ENCODE measurements at places on chromosomes 7 and 10. TPM values are rescaled to one million over a fixed set of nuclear protein-coding genes. Genes with fewer than 3 reads are reported as not detected.

GRCh38 chr10:86149257-86149656 lies 217.3 kb downstream of the GRID1 start:
- DNase-seq = no peak

DNA sequence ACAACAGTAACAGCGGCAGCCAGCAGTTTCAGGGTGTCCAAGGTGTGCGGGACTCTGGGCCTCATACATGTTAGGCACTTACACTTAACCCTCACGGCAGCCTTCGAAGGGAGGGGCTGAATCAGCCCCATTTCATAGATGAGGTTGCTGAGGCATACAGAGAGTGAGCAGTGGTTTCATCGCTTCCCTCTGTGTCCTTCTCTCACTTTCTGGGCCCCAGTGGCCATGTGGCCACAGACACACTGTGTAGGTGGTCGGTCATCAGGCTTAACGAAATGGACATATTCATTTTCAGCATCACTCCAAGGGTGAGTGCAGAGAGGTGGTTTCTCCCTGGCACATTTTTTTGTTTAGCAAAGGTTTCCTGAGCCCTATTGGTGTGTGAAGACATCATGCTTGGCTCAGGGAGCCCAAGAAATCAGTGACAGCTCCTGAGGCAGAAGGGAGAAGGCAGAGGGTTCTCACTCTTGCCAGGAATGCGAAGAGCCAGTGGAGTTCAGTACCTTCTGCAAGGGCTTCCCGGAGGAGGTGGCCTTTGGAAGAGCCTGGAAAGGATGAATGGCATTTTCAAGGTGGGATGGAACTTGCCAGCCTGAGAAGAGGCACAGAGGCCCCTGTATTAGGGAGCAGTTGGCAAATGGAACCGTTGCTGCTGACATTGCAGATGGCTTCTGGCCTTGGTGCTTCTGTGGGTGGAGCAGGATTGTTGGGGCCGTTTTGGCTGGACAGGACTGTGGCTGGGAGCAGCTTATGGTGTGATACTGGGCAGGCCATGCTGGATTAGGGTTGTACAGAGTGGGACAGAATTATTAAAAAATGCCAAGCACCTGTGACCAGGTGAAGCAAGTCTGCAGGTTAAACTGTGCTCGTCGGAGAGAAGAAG lies 61.7 kb upstream of the PPIF start:
- no peak for DNase-seq

DNA sequence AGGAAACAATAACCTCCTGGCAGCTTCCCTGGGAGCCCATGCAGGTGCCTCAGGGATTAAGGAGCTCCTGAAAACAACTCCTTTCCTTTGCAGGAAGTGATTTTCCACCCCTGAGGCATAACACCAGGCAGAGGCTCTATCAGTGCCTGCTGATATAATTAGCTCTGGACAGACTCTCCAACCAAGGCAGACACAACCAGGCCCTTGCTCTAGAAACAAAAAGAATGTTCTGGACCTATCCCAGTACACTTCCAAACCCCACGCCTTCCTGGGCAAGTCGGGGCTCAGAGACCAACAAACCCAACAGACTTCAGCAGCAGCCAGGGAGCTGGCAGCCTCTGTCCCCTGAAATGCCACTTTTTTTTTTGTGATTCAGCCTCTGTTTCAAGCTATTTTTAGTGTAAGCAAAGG lies 247.1 kb downstream of the KCNMA1 start:
- DNase-seq = no peak

DNA sequence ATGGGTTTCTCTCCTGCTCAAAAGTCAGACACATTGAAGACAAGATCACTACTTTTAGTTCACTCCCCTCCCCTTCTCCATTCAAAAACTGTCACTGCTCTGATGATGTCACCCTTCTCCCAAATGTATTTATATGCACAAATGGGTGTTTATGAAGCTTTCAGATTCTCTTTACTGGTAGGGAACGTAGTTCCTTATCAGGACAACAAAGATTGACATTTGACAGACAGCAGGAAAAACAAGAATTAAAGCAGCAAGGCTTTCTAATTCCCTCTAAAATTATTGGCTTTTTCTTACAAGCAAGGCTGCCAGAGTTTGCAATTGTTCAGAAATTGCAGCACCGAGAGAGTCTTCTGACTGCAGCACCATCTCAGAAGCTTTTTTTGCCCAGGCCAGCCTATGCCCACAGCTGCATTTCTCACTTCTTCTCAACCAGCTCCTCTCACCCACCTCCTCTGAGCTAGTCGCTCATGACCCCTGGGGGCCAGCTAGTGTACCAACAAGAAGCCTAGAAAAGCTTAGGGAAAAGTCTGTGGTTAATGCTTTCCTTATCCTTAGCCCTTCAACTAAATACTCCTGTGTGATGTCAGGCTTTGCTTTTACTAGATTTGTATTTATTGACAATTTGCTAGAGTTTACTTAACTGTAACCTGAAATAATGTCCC lies 265.1 kb downstream of the HTR7 start:
- no peak for DNase-seq

The DNAJB12 gene
- polyA plus RNA-seq = 28.6 TPM

GRCh38 chr10:50316174-50316573 lies 64.9 kb upstream of the ASAH2 start:
- no peak for DNase-seq

The STEAP2 gene
- 9.3 TPM for polyA plus RNA-seq

- no peak for DNase-seq
Observed at GRCh38 chr7:85711894-85712293, 525.0 kb upstream of the SEMA3D start.

The CNTNAP2 gene
- 21.2 TPM for polyA plus RNA-seq

The CARD11 gene
- polyA plus RNA-seq = 1.1 TPM

The LOXL4 gene
- polyA plus RNA-seq = 3.6 TPM

DNA sequence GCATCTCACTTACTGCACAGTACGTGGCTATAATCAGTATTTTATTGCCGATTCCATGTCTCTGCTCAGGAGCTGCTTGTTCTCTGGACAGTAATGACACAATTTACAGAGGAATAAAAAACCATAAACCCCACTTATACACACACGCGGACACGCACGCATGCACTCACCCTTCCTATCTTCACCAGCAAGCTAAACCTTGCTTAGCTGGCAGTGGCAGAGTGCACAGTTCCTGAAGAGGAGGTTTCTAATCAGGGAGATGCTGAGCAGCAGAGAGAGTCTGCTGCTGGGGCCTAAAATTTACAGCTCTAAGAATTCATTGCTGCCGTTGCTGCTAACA lies 66.3 kb downstream of the SND1 start:
- DNase-seq = no peak

DNA sequence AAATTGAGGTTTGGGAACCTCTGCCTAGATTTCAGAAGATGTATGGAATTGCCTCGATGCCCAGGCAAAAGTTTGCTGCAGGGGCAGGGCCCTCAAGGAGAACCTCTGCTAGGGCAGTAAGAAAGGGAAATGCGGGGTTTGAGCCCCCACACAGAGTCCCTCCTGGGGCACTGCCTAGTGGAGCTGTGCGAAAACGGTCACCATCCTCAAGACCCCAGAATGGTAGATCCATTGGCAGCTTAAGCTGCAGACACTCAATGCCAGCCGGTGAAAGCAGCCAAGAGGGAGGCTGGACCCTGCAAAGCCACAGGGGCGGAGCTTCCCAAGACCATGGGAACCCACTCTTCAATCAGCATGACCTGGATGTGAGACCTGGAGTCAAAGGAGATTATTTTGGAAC lies 15.0 kb upstream of the TFEC start:
- no peak for DNase-seq

DNA sequence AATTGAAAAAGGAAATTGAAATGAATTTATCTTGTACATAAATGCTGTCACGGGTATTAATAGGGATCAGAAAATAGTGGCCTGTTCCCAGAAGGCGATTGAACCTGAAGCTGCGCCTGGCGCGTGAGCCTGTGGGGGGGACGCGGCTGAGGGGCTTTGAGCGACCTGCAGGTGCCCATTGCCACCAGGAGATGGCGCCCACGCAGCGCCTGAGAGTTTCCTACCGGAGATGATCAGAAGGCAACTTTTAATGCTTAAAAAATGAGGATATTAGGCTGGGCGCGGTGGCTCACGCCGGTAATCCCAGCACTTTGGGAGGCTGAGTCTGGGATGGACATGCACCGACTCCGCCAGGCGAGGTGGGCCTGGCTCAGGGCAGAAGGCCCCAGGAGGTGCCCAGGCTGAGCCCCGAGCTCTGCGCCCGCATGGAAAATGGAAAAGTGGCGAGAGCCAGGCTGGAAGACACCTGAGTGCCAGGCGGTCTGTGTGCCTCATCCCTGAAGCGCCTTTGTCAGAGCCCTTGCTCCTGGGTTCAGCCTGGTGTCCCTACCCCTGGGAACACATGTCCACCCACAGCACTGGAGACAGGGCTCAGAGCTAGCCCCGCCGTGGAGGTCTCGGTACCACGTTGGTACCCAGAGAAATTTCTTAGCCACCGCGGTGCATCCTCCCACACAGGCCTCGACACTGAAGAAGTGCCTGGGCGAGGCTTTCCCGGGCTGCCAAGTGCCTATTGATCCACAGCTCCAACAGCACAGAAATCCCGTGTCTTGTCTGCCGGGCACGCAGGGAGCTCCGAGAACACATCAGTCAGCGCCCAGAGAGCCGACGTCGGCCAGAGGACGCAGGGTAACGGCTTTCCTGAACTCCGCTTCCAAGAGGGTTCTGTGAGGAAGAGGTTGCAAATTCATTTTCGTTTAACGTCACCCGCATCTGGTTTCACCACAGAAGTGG lies 117.4 kb downstream of the INPP5A start:
- no peak for DNase-seq

The AKR1D1 gene
- 0.10 TPM for polyA plus RNA-seq

The EPO gene
- 0.10 TPM for polyA plus RNA-seq

- no peak for DNase-seq
Observed at GRCh38 chr7:43756368-43757072, 2.0 kb upstream of the BLVRA start.

- no peak for DNase-seq
Observed at GRCh38 chr10:668786-669485, 20.5 kb downstream of the DIP2C start.

The RAB19 gene
- 2.9 TPM for polyA plus RNA-seq

- DNase-seq = no peak
Observed at GRCh38 chr7:91343996-91344629, 79.9 kb downstream of the FZD1 start.

The NEURL1 gene
- 1.3 TPM for polyA plus RNA-seq

- no peak for DNase-seq
Observed at GRCh38 chr10:96992721-96993120, 160.6 kb downstream of the LCOR start.

All from right renal cortex interstitium (tissue), 3 donors.